Glomerular endothelial cell (primary cell): ENCODE measurements at places on chromosomes 12 and 14. TPM values are rescaled to one million over a fixed set of nuclear protein-coding genes. Genes with fewer than 3 reads are reported as not detected.

Gene POC1B
- 21.5 and 21.8 TPM in 2 replicates for total RNA-seq

Gene SPTB
- total RNA-seq, result 0.10 and 0.23 TPM in 2 replicates

Gene RIPK3
- total RNA-seq, result 1.3 and 2.6 TPM in 2 replicates

Gene RAB21
- total RNA-seq, result 25.7 and 43.8 TPM in 2 replicates

Gene PYGL
- total RNA-seq, result 46.8 and 69.1 TPM in 2 replicates

Gene MYF6
- not detected in 2 replicates for total RNA-seq

Gene KLHDC1
- 0.82 and 1.3 TPM in 2 replicates for total RNA-seq

Gene CLMN
- total RNA-seq, result 2.6 and 3.0 TPM in 2 replicates

Gene CARMIL3
- 0.06 and 0.19 TPM in 2 replicates for total RNA-seq

Gene CLEC9A
- not detected in 2 replicates for total RNA-seq

Gene GALNT6
- 75.1 and 102 TPM in 2 replicates for total RNA-seq
